ENCODE measurements at places on chromosomes 12 and 14.
A peak's percentile ranks its signal among the peaks of the same experiment; 100 is the strongest.

- DNase-seq = no peak
Observed at GRCh38 chr12:48366131-48366530, 15.4 kb upstream of the ZNF641 start.

DNA sequence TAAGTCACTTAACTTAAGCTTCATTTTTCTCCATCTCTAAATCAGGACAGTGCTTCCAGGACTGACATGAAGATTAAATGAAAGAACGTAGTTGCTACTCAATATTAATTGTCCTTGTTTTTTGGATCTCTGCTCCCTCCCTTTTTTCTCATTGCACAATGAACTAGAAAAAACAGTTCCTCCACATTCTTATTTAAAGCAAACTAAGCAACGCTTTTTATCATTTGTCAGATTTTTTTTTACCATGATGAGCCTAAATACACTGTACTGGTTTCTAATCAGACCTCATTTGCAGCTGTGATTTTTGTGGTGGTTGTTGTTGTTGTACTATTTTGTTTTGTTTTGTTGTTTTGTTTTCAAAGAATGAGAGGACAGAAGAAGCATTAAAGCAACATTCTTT, 23.2 kb upstream of the PARP11 start:
- DNase-seq = no peak

DNA sequence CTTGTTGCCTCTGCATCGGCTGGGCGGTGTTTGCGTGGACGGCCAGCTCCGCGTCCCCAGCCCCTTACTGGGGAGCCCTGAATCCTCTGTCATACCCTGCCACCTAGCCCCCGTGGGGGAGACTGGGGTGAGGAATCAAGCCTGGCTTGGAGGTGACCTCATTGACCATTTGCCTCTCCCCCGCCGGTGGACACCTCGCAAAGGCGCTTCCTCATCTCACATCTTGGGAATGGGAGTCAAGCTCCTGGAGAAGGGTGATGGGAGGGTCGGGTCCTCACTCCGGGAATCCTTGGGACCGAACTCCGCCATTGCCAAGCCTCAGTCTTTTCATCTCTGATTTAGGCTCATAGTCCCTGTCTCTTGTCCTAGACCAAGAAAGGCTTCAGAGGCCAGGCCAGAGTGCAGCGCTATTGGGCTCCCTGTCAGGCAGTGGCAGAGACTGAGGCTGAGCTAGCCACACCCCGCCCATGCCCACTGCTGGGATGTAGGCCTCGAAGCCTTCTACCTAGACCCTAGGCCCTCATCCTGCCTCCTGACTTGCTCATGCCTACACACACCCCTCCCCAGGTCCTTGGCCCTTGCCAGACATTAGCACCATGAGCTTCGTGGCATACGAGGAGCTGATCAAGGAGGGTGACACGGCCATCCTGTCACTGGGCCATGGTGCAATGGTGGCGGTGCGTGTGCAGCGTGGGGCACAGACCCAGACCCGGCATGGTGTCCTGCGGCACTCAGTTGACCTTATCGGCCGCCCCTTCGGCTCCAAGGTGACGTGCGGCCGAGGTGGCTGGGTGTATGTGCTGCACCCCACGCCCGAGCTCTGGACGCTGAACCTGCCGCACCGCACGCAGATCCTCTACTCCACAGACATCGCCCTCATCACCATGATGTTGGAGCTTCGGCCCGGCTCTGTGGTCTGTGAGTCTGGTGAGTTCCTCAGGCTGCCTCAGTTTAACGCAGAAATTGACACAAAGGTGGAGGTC, 678 bp downstream of the TRMT61A start:
- no peak for DNase-seq

DNA sequence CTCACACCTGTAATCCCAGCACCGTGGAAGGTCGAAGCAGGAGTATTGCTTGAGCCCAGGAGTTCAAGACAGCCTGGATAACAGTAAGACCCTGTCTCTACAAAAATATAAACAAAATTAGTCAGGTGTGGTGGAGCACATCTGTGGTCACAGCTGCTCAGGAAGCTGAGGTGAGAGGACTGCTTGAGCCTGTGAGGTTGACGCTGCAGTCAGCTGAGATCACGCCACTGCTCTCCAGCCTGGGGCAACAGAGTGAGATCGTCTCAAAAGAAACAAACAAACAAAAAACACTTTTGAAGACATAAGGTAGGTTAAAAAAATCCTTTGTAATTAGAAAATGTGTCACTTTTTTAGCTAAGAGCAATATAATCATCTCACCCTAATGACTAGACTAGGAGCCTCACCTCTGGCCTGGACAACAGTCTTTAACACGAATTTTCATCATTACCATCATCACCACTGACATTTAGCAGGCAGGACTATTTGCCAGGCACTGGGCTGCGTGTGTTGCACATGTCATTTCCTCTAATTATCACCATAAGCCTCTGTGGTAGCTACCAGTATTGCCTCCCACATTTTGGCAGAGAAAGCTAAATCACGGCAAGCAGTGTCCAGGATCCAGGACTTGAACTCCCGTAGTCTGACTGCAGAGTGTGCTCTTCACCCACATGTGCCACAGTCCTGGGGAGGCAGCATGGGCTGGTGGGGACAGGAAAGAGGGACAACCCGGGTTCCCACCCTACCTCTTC, 4.6 kb upstream of the SYCP3 start:
- no peak for DNase-seq

DNA sequence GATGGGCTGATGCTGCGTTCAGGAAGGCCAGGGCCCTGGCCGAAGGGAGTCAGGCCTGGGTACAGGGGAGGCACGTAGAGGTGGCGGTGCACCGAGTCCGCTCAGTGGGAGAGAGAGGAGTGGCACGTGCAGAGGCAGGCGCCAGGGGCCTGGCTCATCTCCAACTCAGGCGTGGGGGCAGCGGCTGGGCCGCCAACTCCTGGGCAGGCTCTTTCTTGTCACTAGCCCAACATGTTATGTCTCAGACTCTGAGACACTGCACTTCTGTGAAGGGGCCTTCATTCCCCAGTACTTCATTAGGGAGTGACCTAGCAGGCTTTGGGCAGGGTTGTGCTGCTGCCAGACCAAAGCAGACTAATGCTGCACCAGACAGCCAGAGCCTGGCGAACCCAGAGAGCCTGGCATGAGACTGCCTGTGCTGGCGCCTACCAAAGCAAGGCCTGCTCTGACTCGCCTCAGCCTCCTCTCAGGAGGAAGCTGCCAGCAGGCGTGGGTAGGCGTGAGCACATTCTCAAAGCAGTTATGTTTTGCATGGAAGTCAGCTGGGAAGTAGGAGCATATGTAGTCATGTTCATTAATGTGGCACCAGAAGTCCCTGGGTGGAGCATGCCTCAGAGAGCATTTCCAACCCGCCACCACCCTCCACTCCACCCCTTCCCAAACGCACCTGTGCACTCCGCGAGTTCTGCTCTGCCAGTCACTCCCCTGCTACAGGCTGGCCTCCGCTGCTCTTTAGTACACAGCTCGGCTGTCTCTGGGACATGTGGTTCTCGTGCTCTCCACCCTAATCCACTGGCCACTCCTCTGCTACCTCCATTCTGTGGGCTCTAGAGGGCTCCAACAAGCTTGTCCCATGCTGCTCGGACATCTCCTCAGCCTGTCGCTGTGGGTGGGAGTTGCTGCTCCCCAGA, 9.7 kb downstream of the CKB start:
- no peak for DNase-seq

DNA sequence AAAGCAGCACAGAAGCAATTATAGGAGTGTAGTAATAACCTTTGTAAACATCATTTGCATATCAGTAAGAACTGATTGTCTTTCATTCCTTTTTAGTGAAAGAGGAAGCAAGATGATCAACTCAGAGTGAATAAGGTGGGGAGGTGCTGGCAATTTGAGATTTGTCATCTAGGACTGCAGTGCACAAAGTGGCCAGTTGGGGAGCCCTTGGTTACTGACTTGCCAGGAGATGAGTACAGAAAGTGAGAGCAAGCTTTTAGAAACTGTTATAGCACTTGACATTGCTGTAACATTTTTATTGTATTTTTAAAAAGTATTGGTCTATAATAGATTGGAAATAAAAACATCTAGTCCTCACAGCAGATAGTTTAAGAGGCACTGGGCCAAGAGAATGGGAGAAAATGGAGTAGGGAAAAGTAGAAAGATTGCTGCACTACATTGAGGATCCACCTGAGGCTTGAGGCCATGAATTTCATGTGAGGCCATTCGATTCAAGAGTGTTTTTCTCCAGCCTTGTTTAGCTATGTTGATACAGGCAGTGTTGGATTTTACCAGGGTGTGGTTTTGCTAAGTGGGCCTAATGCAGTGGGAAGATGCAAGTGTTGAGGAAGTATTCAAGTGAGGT, 98.2 kb downstream of the SNAPC1 start:
- peak; percentile 83 for DNase-seq

GRCh38 chr12:63098851-63099250, 52.1 kb downstream of the AVPR1A start:
- no peak for DNase-seq

DNA sequence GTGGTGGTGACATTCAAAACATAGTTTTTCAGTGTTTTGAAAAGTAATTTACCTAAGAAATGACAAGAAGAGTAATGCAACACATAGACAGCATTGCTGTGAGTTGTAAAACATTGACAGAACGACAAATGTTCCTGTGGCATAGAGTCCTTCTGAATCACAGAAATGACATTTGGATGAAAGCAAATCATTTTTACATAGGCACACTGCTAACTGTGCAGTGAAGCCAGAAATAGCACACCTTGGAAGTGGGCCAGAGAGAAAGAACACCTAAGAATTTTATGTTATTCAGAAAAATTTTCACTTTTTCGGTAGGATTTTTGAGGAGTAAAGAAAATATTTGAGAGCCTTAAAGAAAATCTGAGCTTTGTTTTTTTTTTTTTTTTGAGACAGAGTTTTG, 100.6 kb downstream of the ANO4 start:
- DNase-seq = no peak

DNA sequence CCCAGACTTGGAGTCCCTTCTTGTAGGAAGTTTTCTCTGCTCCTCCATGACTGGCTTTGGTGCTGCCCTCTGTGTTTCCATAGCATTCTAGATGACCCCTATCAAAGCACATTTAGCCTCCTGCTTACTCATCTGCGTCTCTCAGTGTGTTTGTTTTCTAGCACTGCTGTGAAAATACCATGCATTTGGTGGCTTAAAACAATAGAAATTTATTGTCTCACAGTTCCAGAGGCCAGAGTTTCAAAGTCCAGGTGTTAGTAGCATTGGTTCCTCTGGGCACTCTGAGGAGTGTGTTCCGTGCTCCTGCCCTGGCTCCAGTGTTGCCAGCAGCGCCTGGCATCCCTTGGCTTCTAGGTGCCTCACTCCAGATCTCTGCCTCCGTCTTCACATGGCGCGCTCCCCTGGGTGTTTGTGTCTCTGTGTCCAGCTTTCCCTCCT, 86.1 kb downstream of the CACNA1C start:
- no peak for DNase-seq

DNA sequence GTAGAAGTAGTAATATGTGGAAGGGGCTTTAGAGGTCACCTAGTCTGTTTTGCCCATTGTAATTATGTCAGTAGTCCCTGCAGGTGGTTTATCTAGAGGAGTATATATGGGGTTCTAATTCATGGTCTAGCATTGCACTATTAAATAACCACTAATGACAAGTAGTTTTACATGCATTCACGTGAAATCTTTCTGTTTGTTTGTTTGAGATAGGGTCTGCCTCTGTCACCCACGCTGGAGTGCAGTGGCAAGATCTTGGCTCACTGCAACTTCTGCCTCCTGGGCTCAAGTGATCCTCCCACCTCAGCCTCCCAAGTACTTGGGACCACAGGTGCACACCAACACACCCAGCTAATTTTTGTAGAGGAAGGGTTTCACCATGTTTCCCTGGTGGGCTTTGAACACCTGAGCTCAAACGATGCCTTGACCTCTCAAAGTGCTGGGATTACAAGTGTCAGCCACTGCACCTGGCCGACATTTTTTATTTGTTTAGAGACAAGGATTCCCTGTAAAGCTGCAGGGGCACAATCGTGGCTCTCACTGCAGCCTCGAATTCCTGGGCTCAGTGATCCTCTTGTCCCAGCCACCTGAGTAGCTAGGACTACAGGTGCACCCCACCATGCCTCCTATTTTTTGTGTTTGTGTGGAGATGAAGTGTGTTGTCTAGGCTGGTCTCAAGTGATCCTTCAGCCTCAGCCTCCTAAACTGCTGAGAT, 12.0 kb upstream of the PSEN1 start:
- no peak for DNase-seq

- no peak for DNase-seq
Observed at GRCh38 chr12:95169368-95169767, 47.9 kb downstream of the FGD6 start.

DNA sequence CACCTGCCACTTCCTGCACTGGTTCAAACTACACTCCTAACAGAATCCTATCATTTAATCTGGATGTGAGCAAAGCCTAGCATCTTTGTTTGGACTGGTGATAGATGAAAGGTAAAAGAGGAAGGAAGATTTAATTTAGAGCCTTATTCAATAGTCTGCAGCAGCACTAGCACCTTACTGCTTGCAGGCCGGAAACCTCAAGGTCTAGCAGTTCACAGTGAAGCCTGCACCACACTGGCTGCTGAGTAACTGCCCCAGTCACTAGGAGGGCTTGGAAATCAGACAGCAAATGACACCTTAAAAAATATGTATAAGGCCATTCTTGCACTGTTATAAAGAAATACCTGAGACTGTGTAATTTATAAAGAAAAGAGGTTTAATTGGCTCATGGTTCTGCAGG, 358.0 kb downstream of the DAD1 start:
- DNase-seq = no peak

DNA sequence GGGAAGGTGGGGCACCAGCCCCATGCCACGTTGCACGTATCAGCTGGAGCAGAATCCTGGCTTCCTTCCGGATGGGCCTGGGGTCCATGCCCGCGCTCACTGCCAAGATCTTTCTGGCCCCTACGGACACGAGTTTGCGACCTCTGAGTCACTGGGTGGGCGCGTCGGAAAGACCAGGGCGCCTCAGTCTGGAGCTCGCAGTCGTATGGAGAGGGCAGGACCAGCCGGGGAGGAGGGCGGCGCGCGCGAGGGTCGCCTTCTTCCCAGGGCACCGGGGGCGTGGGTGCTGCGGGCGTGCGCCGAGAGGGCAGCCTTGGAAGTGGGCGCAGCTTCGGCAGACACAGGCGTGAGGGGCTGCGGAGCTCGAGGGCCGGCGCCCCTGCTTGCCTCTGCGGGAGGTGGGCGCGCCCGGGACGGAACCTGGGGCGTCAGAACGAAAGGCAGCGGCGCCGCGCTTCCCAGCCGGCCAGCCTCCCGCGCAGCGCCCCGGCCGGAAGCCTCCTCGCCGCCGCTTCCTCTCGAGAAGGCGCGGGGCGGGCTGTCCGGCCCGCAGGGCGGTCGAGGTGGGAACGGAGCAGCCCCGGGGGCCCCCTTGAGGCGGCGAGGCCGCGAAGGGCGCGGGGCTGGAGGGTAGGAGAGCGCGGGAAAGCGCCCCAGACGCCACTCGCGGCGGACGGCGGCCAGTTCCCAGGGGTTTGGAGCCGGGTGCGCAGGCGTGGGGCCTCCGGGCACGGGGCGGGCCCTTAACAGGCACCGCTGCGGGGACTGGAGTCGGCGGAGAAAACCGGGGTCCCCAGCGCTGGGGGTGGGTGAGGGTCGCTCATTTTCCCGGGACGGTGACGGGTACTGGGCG, at the start of gene ARL6IP4:
TSS of gene ARL6IP4 (plus strand) at position 499 of the 853 bp plus-strand sequence. CDS start 459 bp downstream, outside the sequence.
- peak; percentile 75 for DNase-seq

GRCh38 chr14:80805136-80805535, 136.4 kb downstream of the CEP128 start:
- DNase-seq = no peak

All from activated CD4-positive, alpha-beta T cell treated with anti-CD3 and anti-CD28 coated beads for 48 hours (primary cell).